ENCODE measurements at places on chromosomes 3 and 15.

DNA sequence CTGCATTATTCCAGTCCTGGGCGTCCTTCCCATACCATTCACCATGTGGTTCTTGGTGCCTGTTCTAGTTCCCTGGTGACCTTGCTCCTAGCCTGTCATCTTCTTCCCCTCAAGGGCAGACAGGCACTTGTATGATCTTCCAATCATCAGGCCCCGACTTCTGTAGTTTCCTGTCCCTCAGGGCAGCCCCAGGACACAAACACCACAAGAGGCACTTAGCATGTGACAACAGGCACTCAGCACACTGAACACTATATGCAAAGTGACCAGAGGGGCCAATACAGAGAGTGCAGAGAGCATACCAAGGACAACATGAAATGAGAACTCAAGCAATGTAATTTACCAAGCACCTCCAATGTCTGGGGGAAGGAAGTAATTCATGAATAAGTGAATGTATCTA lies 17.9 kb downstream of the TMEM40 start:
- DNase-seq, result no peak

DNA sequence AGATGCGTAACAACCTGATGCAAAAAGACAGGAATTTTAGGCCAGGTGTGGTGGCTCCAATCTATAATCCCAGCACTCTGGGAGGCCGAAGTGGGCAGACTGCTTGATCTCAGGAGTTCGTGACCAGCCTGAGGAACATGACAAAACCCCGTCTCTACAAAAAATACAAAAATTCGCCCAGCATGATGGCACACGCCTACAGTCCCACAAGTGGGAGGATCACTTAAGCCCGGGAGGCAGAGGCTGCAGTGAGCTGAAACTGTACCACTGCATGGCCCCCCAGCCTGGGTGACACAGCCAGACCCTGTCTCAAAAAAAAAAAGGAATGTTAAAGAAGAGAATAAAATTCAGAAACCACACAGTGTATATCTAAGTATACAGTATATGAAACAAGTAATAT lies 40.7 kb downstream of the PTPN9 start:
- DNase-seq, result no peak

- peak; percentile 47 for DNase-seq
Measured at GRCh38 chr3:157239082-157239704, 79.2 kb upstream of the CCNL1 start.

- DNase-seq, result no peak
Measured at GRCh38 chr3:196047391-196048030, 34.4 kb downstream of the TFRC start.

GRCh38 chr15:88635318-88635717 lies 3.5 kb upstream of the ISG20 start:
- DNase-seq, result peak; percentile 9

DNA sequence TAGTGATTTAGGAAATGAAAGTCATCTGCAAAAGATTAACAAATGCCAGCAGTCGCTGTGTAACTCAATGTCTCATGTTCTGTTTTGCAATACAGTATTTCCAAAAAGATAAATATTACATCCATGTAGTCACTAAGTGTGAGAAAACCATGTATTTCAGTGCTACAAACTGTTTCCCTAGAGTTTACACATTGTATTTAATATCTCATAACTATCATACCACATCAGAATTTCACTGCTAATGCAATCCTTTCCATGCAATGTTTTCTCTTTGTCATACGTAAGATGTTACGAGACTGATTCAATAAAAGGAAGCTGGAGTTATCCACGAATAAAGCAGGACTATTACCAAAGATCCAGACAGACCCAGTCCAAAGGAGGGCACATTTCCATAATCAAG lies 269.4 kb downstream of the GBE1 start:
- DNase-seq, result no peak

DNA sequence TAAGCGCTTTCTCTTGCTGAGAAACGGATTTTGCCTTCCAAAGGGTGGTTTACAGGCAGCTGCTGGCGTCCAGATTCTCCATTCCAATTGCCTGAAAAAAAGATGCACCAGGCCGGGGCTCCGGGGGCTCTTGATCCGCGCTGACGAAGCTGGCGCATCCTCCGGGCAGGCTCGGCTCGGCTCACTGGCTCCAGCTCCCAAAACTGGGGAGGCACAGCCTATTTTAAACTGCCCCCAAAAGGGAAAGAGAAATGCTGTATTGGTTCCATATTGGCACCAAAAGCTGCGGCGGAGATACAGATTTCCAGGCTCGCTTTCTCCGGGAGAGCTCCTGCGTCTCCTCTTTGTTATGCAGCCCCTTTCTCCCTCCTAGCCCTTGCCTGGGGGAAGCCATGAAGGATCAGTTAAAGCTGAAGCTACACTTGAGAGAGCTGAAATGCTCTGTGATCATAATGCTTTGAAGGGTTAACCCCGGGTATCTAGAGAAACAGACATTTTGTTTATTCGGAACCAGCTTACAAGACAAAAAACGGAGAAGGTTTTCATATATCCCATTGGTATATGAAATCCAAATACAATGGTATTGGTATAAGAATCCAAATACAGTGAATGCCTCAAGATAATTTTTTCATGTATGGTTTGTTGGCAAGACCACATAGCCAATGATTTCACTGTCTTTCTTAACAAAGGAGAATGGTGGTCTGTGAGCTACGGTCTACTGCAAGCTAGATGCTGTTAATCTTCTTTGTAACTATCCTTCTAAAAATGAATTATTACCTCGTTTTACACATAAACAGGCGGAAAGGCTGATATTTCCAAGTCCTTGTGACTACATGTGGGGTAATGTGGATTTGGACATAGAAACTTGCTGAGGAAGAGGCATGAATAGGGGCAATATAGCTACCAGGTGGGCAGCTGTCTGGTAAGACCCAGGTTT lies 693 bp downstream of the CD200 start:
- DNase-seq, result peak; percentile 71

GRCh38 chr3:188421836-188422540 lies 268.0 kb downstream of the LPP start:
- DNase-seq, result peak; percentile 60

DNA sequence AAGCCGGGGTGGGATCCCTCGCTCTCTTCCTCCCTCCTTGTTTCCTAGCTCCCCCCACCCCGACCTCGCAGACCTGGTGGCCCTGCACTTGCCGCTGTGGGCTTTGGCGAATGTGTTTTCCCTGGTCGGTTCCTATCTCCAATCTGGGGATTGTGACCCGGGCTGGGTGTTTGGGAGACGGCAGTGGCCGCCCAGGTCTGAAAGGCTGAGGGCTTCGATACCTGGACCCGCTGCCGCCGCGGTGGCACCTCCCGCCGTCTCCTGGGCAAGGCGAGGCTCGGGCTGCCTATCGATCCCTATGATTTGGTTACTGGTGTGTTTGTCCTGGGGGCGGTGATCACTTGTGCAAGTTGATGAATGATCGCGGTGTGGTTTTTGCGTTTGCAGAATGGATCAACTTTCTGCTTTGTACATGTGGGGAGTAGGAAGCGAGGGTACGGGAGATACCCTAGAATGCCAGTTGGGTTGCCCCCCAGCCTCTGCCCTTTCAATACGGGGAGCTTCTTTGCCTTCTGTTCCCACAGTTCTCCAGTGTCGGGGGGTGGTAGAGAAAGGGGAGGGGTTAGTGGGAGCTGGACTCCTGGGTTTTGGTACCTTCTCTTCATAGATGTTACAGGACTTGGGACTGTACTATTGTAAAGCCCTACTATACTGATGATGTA lies 3.0 kb downstream of the BBX start:
- DNase-seq, result peak; percentile 40

DNA sequence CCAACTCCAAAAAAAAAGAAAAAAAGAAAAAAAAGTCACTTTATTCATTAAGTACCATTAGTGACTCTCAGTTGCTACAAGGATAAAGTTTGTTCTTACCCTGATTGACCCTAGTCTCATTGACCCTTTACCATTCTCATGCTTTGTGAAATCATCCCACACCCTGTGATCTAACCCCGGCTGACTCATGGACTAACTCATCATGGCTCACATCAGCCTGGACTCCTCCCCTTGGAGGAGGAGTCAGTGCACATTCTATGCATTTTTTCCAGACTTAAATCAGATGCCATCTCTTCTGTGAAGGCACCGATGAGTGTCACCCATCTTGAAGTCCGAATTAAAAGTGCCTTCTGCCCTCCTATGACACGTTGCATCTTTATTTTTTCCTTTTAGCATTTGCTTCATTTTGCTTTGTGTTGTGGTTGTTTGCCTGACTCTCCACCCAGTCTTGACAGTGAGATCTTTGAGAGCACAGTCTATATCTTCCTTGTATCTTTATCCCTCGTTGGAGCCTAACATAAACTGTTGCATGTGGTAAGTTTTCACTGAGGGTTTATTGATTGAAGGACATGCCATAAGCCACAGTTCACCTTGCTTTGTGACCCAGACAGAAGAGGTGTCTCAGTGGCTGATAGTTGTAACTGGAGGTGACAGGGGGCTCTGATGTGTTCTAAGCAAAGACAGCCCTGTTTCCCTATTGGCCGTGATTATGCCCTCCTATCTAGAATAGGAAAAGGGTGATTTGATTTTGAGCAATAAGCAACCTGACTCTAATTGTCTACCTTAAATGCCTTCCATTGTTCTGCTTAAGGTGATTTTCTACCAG lies 72.1 kb downstream of the IL1RAP start:
- DNase-seq, result no peak

GRCh38 chr3:129586746-129587430 lies 19.6 kb downstream of the PLXND1 start:
- no peak for DNase-seq

- no peak for DNase-seq
Measured at GRCh38 chr15:25093455-25094029, 138.8 kb downstream of the SNRPN start.

- DNase-seq, result peak; percentile 92
Measured at GRCh38 chr3:197456261-197457091, 99.3 kb downstream of the BDH1 start.

- no peak for DNase-seq
Measured at GRCh38 chr15:52783191-52783829, 6.8 kb downstream of the ONECUT1 start.

- no peak for DNase-seq
Measured at GRCh38 chr3:159128628-159129027, 326.8 kb downstream of the MFSD1 start.

DNA sequence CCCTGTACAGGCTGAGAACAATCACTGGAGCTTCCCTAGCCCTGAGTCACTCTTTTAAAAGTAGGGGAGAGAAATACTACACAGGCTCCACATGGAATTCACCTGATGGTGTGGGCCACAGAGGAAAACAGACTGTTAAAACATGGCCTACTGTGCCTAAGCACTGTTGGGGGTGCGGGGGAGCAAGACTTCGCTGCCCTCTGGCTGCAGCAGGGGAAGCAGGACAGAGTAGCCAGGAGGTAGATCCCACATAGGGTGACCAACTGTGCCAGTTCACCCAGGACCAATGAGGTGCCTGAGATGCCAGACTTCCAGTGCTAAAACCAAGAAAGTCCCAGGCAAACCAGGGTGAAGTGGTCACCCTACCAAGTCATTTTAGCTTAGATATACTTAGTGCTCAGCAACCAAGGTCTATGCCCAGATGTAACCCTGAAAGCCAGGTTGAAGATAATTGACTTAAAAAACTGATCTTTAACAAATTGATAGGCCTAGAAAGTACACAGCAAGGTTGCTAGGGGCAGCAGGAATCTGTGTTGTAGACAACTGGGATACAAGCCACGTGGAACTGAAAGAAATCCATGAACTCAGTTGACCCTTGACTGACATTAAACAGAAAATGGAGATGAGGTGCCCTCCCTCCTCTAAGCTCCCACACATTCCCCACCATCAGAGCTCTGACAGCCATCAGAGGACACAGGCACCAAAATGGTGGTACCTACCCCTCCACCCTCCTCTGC lies 344.2 kb upstream of the PPP2R3A start:
- no peak for DNase-seq

GRCh38 chr3:102826636-102827035 lies 391.8 kb downstream of the ZPLD1 start:
- DNase-seq, result no peak

- DNase-seq, result no peak
Measured at GRCh38 chr3:59608356-59608755, 558.5 kb upstream of the CFAP20DC start.

GRCh38 chr15:99123713-99124451 lies 19.0 kb downstream of the SYNM start:
- DNase-seq, result peak; percentile 92

- DNase-seq, result no peak
Measured at GRCh38 chr3:46553154-46553553, 12.9 kb downstream of the LRRC2 start.

GRCh38 chr15:99181545-99181971 lies 67.8 kb downstream of the TTC23 start:
- DNase-seq, result no peak

DNA sequence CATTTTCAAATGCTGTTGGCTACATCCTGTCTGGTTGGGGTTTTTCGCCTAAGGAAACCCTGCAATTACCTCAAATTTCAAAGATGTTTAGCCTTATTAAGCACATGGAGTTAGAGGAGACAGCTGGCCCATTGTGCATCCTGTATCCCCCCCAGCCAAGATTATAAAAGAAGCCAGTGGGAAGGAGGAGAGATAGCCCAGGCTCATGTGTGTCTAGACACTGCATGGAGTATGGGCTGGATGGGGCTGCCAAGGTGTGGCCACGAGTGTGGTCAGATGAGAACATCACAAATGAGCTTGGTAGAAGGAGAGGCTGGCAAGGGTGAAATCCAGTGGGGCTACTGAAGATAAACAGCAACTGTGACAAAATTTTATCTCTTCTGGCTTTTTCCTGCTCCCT lies 270.0 kb upstream of the TBC1D5 start:
- DNase-seq, result no peak

- DNase-seq, result no peak
Measured at GRCh38 chr3:160108362-160108761, 116.9 kb upstream of the C3orf80 start.

DNA sequence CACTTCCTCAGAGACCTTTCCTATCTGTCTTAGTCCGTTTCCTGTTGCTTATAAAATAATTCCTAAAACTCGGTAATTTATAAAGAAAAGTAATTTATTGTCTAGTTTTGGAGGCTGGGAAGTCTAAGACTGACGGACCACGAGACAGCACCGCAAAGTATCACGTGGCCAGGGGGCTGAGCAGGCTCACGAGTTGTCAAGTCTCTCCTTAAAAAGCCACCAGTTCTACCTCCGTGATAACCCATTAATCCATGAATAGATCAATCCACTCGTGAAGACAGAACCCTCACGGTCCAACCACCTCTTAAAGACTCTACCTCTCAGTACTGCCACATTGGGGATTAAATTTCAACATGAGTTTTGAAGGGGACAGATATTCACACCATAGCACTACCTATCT lies 821 bp downstream of the LINS1 start:
- no peak for DNase-seq

- no peak for DNase-seq
Measured at GRCh38 chr3:141913150-141913811, 36.8 kb downstream of the ATP1B3 start.

GRCh38 chr15:65339920-65340319 lies 35.4 kb downstream of the RNU5B-1 start:
- DNase-seq, result no peak

DNA sequence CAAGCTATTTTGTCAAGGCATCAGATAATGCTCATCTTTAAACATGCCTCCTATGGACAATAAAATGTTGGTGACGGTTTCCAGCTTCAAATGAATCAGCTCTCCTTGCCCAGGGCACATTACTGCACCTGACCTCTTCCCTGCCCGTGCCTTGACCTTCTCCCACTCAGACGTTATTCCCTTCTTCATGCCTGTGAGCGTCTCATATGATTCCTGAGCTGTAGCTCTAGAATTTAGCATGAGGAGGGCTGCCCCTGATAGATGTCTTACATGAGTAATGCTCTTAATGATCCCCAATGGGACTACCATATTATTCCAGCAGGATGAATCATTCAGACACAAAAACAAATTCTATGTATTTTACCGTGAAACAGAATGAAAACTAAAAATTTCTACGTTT lies 762.7 kb downstream of the ROBO1 start:
- no peak for DNase-seq

GRCh38 chr3:160771811-160772459 lies 15.9 kb downstream of the PPM1L start:
- DNase-seq, result no peak

Measured in femur (tissue), 1 donor.